ENCODE measurements at places on chromosomes 3 and 15. TPM values are rescaled to one million over a fixed set of nuclear protein-coding genes. Genes with fewer than 3 reads are reported as not detected.
A peak's percentile ranks its signal among the peaks of the same experiment; 100 is the strongest.

DNA sequence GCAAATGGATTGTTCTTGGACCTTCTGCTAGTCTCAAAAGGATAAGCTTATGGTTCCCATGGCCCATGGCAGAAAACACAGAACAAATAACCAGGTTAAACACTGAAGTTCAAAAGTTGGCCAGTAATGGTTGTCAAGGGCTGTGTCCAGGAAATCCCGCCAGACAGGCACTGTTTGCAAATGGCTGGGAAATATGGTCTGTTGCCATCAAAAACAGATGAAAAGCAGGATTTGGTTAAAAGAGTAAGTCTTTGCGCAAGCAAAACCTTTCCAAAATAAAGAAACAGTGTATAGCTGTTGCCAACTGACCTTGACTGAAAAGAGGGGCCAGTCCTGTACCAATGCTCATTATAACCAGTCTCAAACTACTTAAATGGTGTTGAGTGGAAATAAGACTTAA, 58.6 kb downstream of the WWTR1 start:
- H3K36me3 ChIP-seq, result no peaks in the 10 kb centered on the region
- H3K27me3 ChIP-seq, result no peaks in the 10 kb centered on the region
- H3K4me1 ChIP-seq, result no peaks in the 10 kb centered on the region

Gene CCR8
- not detected for total RNA-seq

- peaks cover 25% of the 10 kb centered on the region for H3K4me1 ChIP-seq
- H3K36me3 ChIP-seq, result no peaks in the 10 kb centered on the region
- H3K4me3 ChIP-seq, result no peak overlapping the region
- no peak for DNase-seq
These were observed 5.5 kb upstream of the ACAP2 start for GRCh38 chr3:195448205-195448875.

- H3K4me1 ChIP-seq, result no peaks in the 10 kb centered on the region
- no peak overlapping the region for H3K27ac ChIP-seq
- no peak for DNase-seq
- H3K27me3 ChIP-seq, result no peaks in the 10 kb centered on the region
These were observed 665.2 kb downstream of the DIPK2A start for GRCh38 chr3:144636833-144637232.

Gene KNL1
- total RNA-seq, result 0.21 TPM

DNA sequence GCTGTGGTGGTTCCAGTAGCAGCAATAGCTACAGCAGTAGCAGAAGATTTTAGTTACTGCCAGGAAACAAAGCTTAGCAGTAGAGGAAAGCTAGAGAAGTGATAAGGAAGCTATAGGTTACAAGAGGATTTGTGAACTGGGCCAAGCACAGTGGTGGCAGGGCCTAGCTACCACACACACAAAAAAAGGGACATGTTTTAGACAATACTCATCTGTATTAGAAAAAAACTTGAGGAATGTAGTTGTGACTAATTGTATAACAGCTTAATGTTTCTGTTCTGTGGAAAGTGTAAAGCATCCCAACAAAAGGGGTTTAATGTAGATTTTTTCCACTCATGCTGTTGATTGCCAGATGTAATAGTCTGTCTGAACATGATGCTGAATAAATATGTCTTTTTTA, 29.9 kb upstream of the PFN2 start:
- no peak overlapping the region for H3K4me3 ChIP-seq
- peaks cover 2% of the 10 kb centered on the region for H3K36me3 ChIP-seq
- no peak for DNase-seq
- H3K4me1 ChIP-seq, result no peaks in the 10 kb centered on the region
- no peak overlapping the region for H3K27ac ChIP-seq
- H3K27me3 ChIP-seq, result peaks cover 9% of the 10 kb centered on the region

- DNase-seq, result no peak
- H3K4me1 ChIP-seq, result peaks cover 37% of the 10 kb centered on the region
- no peak overlapping the region for H3K27ac ChIP-seq
- no peak overlapping the region for H3K4me3 ChIP-seq
- H3K36me3 ChIP-seq, result no peaks in the 10 kb centered on the region
These were observed 576 bp downstream of the LRRFIP2 start for GRCh38 chr3:37173806-37174205.

GRCh38 chr3:49310677-49311076, 29.2 kb downstream of the USP4 start:
- H3K36me3 ChIP-seq, result peaks cover 4% of the 10 kb centered on the region
- no peaks in the 10 kb centered on the region for H3K4me1 ChIP-seq
- no peak overlapping the region for H3K4me3 ChIP-seq
- no peaks in the 10 kb centered on the region for H3K27me3 ChIP-seq
- H3K27ac ChIP-seq, result no peak overlapping the region
- DNase-seq, result no peak

Gene PFKFB4
- 3.0 TPM for total RNA-seq

DNA sequence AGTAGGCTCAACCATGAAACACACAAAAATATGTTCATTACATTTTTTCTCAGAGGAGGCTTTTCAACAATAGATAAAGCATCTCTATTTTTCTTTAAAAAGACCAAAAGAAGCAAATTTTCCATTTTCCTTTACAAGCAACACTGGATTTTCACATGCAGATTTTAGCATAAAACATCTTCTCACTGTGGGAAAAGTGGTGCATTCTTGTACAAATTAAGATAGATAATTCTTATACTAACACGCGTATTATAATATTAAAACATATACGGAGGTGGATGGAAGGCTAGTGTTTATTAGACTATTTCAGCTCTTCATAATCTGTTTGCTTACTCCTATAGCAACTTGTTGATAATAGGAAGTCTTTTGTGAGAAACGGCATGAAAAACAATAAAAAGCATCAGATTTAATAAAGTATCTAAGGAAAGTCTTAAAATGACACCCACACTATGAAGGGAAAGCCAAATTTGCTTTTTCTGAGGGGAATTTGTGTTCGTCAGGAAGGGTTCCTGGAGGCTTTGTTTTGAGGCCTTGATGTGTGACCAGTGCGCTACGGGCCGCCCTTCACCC, 529.6 kb downstream of the SOX2 start:
- H3K4me1 ChIP-seq, result no peaks in the 10 kb centered on the region
- DNase-seq, result no peak
- H3K27me3 ChIP-seq, result no peaks in the 10 kb centered on the region
- H3K4me3 ChIP-seq, result no peak overlapping the region
- H3K27ac ChIP-seq, result no peak overlapping the region

DNA sequence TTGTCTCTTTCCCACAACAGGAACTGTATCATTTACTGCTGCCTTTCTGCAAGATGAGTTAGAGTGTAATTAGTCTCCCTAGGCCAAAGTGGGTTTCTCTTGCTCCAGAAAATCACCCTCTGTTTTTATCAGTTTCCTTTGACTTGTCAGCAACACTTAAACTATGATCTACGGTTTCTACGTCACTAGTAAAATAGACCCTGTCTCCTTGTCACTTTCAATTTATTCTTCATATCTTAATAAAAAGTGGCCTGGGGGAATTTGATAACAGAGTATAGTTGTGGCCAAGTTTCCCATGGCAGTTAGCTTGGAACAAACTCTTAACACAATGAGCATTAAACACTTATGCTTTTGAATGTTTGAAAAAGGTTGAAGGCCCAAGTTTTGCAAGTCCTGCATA, 79.6 kb downstream of the CGNL1 start:
- H3K36me3 ChIP-seq, result no peaks in the 10 kb centered on the region
- H3K4me3 ChIP-seq, result no peak overlapping the region
- no peak for DNase-seq
- H3K27ac ChIP-seq, result no peak overlapping the region
- no peaks in the 10 kb centered on the region for H3K4me1 ChIP-seq

Gene IL5RA
- not detected for total RNA-seq

Gene OXTR
- total RNA-seq, result 0.58 TPM

Gene DPPA4
- 2.2 TPM for total RNA-seq

DNA sequence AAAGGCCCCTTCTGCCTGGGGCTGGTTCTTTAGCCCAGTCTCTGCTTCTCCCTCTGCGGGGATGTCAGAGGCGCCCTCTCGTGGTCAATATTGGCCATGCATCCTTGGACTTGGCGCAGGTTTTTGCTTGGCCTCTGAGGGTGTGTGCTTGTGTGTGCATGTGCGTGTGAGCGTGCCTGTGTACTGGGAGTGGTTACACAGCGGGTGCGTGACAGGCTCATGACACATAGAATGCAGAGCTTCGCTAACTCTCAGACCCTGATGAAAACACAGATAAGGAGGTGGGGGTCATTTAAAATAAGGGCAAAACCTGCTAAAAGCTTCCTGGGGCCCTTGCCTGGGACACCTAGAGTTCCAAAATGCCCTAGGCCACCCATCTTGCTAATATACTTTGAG, 160.9 kb downstream of the SMAD6 start:
- no peaks in the 10 kb centered on the region for H3K36me3 ChIP-seq
- H3K27me3 ChIP-seq, result peaks cover 55% of the 10 kb centered on the region
- H3K27ac ChIP-seq, result no peak overlapping the region
- peaks cover 2% of the 10 kb centered on the region for H3K4me1 ChIP-seq

- no peak for DNase-seq
- no peaks in the 10 kb centered on the region for H3K36me3 ChIP-seq
- H3K27me3 ChIP-seq, result no peaks in the 10 kb centered on the region
- H3K4me1 ChIP-seq, result peaks cover 3% of the 10 kb centered on the region
These were observed 357.1 kb upstream of the KCNH8 start for GRCh38 chr3:18791182-18791581.

Gene C3orf70
- not detected for total RNA-seq

GRCh38 chr3:56776556-56776950, 25.2 kb downstream of the ARHGEF3 start:
- H3K27ac ChIP-seq, result peak overlapping the region; percentile 20
- peaks cover 90% of the 10 kb centered on the region for H3K4me1 ChIP-seq
- peaks cover 13% of the 10 kb centered on the region for H3K36me3 ChIP-seq
- H3K4me3 ChIP-seq, result peak overlapping the region; percentile 43
- no peak for DNase-seq
- H3K27me3 ChIP-seq, result no peaks in the 10 kb centered on the region

- no peaks in the 10 kb centered on the region for H3K36me3 ChIP-seq
- no peak for DNase-seq
- H3K27me3 ChIP-seq, result peaks cover 2% of the 10 kb centered on the region
- H3K4me3 ChIP-seq, result no peak overlapping the region
- no peak overlapping the region for H3K27ac ChIP-seq
These were observed 423.6 kb upstream of the MDFIC2 start for GRCh38 chr3:70736009-70736408.
